CD4-positive, alpha-beta memory T cell (primary cell): ENCODE measurements at places on chromosomes 12 and 14. TPM values are rescaled to one million over a fixed set of nuclear protein-coding genes. Genes with fewer than 3 reads are reported as not detected.
A peak's percentile ranks its signal among the peaks of the same experiment; 100 is the strongest.

The VWF gene
- total RNA-seq, result 0.17 TPM

The PLEKHD1 gene
- 0.30 TPM for total RNA-seq

GRCh38 chr14:70907176-70907995 lies at the start of gene PCNX1:
Gene PCNX1, plus strand, starts transcription at chr14:70907459. Its CDS starts 392 bp downstream, at chr14:70907851.
- peaks cover 61% of the 10 kb centered on the region for H3K4me1 ChIP-seq
- H3K27ac ChIP-seq, result peak within 1 kb of the TSS; percentile 79
- peak; percentile 95 for DNase-seq
- peak within 1 kb of the TSS; percentile 79 for H3K4me3 ChIP-seq
- no peaks in the 10 kb centered on the region for H3K36me3 ChIP-seq

GRCh38 chr14:72111911-72112310 lies 179.7 kb downstream of the RGS6 start:
- no peak for DNase-seq
- H3K36me3 ChIP-seq, result no peaks in the 10 kb centered on the region
- no peak overlapping the region for H3K27ac ChIP-seq

The IL22 gene
- not detected for total RNA-seq

DNA sequence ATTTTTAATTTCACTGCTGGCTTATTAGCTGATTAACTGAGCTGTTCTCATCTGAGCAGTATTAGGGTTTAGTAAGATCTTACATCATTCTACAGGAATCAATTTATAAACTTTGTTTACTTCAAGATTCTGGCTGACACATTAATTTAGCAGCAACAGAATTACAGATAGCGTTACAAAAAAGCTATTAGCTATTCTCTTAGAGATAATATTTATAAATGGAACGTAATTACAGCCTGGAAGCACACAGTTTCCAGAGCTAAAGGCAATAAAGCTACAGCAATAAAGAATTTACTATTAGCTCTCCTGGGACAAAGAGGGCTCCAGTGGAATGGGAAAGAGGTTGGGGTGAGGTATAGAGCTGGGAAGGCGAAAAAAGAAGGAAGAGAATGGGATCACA lies 34.7 kb downstream of the PDE6H start:
- H3K4me3 ChIP-seq, result no peak overlapping the region
- DNase-seq, result no peak
- no peaks in the 10 kb centered on the region for H3K36me3 ChIP-seq
- H3K27me3 ChIP-seq, result peaks cover 6% of the 10 kb centered on the region
- H3K4me1 ChIP-seq, result no peaks in the 10 kb centered on the region

GRCh38 chr12:124411281-124411878 lies 116.5 kb downstream of the RFLNA start:
- H3K27me3 ChIP-seq, result no peaks in the 10 kb centered on the region
- no peak overlapping the region for H3K27ac ChIP-seq
- H3K4me3 ChIP-seq, result no peak overlapping the region
- peaks cover 3% of the 10 kb centered on the region for H3K36me3 ChIP-seq

- H3K27ac ChIP-seq, result no peak overlapping the region
- H3K27me3 ChIP-seq, result no peaks in the 10 kb centered on the region
- DNase-seq, result no peak
- peaks cover 5% of the 10 kb centered on the region for H3K4me1 ChIP-seq
These were observed 26.0 kb upstream of the IL22 start for GRCh38 chr12:68279227-68280054.

- H3K27me3 ChIP-seq, result no peaks in the 10 kb centered on the region
- no peak overlapping the region for H3K27ac ChIP-seq
- no peak overlapping the region for H3K4me3 ChIP-seq
- H3K4me1 ChIP-seq, result peaks cover 7% of the 10 kb centered on the region
- no peaks in the 10 kb centered on the region for H3K36me3 ChIP-seq
These were observed 122.4 kb downstream of the SLC25A47 start for GRCh38 chr14:100445436-100446088.
